Prostate gland (tissue), 2 donors: ENCODE measurements at places on chromosomes 1 and 21. TPM values are rescaled to one million over a fixed set of nuclear protein-coding genes. Genes with fewer than 3 reads are reported as not detected.

GRCh38 chr1:181081395-181081794 is 7.1 kb upstream of the IER5 start:
- no peak for DNase-seq

GRCh38 chr1:29368936-29369932 is 132.9 kb downstream of the PTPRU start:
- DNase-seq = no peak

- no peak for DNase-seq
Measured at GRCh38 chr1:61459345-61459744, 265.6 kb downstream of the TM2D1 start.

GRCh38 chr1:8661185-8662110 is 156.0 kb downstream of the RERE start:
- DNase-seq = no peak

GRCh38 chr1:151692226-151692625 is 24.4 kb downstream of the CELF3 start:
- no peak for DNase-seq

DNA sequence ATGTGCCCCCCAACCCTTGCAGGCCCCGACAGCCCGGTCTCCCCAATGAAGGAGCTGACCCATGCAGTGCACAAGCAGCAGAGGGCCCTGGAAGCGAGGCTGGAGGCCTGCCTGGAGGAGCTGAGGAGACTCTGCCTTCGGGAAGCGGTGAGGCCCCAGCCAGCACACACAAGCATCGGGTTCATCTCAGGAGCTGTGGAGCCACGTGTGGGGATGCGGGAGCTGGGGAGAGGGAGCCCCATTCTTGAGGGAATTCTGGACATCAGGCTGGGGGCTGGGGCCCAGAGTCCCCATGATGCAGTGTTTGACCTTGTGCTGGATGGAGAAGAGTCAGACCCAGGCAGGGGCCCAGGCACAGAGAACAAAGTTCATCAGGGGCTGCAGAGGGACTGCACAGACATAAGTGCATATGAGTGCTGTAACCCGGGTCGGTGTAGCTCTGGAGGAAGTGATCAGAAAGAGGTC is 4.8 kb downstream of the INAVA start:
- DNase-seq = no peak

GRCh38 chr1:38558500-38559445 is 300.8 kb downstream of the RRAGC start:
- no peak for DNase-seq

- no peak for DNase-seq
Measured at GRCh38 chr1:81420760-81421159, 380.0 kb upstream of the ADGRL2 start.

DNA sequence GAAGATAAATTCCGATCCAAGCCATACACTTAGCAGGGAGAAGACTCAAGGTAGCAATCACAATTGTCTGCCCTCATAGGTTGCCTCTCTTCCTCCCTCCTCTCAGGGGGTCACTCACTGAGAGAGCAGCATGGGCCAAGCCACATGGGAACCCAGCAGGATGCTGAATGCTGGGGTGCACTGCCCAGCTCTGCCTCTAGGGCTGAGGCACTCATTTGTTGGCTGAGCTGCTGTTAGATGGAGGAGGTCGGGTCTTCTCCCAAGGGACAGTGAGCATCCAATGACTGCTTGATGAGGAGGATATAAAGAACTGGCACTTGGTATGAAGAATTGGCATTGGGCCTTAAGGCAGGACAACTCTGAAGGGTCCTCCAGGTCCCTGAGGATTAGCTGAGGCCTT is 418.8 kb downstream of the SIPA1L2 start:
- no peak for DNase-seq

- no peak for DNase-seq
Measured at GRCh38 chr1:231107600-231108326, 54.1 kb upstream of the TRIM67 start.

GRCh38 chr1:75954586-75954985 is 22.4 kb upstream of the ASB17 start:
- DNase-seq = no peak

DNA sequence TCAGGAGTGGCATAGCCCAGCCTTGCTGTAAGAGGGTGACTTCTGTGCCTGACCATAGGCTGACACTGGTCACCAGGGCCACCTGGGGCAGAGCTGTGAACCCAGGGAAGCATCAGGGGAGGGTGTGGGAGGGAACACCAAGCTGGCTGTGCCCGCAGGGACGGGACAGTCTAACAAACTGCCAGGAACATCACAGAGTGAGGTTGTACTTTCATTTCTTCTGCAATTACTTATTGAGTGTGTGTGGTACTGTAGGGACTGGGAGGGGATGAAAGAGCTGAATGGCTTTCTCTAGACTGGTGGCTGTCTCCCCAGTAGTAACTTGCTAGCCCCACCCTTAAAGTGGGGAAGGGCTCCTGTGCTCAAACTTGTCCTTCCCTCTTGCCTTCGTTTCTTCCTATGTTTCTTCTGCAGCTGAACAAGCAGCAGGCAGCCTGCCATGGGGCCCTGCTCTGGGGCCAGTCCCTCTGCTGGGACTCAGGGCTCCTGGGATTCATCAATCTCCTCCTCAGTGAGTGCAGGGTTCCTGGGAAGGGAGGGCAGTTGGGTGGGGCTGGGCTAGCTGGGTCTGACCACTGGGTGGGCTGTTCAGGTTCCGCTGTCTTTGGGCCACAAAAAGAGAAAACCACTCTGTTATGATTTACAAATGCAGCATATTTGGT is 39.7 kb upstream of the ETV3 start:
- no peak for DNase-seq

- DNase-seq = no peak
Measured at GRCh38 chr1:98988904-98989555, 15.6 kb downstream of the PLPPR5 start.

The SNAPIN gene
- total RNA-seq = 73.0 TPM

The GCSAML gene
- total RNA-seq = 1.5 TPM

The SYTL1 gene
- total RNA-seq = 217 TPM
